Cardiac fibroblast (primary cell): ENCODE measurements at places on chromosomes 7 and 10.

DNA sequence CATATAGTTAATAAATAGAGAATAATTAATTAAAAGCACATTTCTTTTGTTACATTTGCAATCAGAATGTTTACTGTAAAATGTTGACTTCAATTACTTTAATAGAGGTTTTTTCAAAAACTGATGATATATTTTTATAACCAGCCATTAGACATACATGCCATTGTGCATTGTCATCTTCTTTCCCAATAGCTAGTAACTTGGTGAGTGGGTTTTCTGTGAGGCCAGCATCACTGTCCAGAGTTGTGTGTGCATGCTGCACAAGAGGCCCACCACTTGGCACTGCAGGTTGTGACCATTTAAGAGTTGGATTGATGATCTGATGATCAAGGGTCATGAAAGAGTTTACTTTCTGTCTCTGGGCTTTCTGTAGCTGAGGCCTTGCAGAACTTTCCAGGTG is 46.5 kb downstream of the TFEC start:
- no peak for DNase-seq

DNA sequence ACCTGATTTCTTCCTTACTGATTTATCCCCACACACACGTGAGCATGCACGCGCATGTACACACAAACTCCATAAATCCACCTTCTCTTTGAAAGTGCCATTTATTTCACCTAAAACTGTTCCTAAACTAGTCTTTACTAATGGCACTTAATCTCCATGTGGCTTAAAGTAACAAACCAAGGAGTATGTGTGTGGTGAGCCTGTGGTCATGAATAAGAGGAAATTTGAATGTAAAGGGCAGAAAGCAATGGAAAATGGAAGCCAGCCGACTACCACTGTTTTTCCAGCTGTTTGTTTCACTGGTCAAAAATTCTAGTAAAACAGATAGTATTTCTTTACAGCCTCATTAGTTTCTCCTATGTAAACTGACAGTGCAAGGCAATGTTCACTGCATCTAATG is 23.8 kb downstream of the SEMA3C start:
- no peak for DNase-seq

- DNase-seq, result peak; percentile 40
Measured at GRCh38 chr10:87603196-87603595, 56.5 kb upstream of the PAPSS2 start.

GRCh38 chr7:27151341-27151930 is 947 bp downstream of the HOXA3 start:
- no peak for DNase-seq

GRCh38 chr7:140039896-140040295 is 22.9 kb downstream of the PARP12 start:
- no peak for DNase-seq
